ENCODE measurements at places on chromosomes 13 and 19.
A peak's percentile ranks its signal among the peaks of the same experiment; 100 is the strongest.

DNA sequence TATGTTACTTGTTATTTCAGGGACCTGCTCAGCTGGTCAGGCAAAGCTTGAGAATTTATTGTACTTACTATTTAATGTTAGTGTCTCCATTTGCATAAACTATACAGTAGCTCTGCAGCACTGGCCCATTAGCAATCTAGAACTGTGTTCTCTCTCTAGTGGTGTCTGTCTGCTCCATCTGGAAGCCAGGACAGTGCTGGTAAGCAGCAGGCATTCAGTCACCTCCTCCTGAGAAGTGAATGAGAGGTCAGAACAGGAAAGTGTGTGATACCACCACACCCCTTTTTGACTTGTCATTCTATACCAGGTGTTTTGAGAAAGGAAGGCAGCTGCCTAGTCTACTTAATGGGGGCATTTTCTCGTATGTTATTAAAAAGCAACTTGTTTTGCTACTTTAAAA lies 3.9 kb downstream of the COG3 start:
- DNase-seq: no peak

- DNase-seq: peak; percentile 45
Observed at GRCh38 chr13:110319774-110320509, 12.9 kb downstream of the COL4A2 start.

DNA sequence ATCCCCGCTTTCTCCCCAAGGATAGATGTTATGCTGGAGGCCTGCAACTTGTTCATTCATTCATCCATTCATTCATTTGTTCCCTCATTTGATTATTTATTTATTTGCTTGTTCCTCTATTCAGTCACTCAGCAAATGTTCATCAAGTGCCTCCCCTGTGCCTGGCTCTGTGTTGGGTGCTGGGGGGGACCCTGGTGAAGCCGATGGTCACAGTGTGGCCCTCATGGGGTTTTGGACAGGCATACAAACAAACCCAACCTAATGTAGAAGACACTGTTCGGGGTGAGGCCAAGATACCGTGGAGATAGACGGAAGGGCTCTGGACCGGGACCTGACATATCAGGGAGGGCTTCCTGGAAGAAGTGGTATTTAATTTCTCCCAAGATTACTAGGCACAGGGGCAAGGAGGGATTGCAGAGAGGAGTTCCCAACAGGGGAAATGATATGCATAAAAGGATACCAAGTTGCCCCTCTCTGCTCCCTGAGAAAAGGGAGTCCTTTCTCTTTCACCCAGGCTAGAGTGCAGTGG lies 58.1 kb downstream of the ZNF536 start:
- no peak for DNase-seq

DNA sequence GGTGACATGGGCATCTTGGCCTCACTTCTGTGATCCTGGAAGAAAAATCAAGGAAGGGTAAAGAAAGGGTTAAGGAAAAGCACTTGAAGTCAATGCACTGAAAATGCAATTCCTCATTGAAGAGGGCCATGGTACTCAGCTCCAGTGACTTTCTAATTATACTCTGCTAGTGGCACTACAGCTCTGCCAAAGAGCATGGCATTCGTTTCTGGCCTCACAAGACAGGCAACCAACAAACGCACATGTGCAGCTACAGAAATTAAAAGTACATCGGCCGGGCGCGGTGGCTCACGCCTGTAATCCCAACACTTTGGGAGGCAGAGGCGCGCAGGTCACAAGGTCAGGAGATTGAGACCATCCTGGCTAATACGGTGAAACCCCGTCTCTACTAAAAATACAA lies 21.8 kb downstream of the SACS start:
- DNase-seq: no peak
